OCI-LY7 (cell line): ENCODE measurements at places on chromosomes 4 and X. TPM values are rescaled to one million over a fixed set of nuclear protein-coding genes. Genes with fewer than 3 reads are reported as not detected.

DNA sequence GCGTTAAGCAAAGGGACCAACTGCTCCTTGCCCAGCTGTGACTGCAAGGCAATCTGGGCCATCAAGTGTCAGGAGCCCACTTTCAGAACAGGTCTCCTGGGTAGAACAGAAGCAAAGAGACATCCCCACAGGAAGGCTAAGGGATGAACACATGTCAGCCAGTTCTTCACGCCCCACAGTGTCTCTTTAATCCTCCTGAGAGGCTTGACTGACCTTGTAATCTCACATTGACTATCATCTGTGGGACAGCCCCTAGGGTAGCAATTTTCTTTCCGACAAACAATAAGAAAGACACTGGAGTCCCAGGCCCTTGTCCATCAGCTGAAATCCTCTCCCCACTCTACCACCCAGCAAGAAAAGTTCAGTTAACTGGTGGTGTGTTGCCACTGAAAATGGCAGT is 1.0 kb downstream of the CHRDL1 start:
- no peak for DNase-seq

DNA sequence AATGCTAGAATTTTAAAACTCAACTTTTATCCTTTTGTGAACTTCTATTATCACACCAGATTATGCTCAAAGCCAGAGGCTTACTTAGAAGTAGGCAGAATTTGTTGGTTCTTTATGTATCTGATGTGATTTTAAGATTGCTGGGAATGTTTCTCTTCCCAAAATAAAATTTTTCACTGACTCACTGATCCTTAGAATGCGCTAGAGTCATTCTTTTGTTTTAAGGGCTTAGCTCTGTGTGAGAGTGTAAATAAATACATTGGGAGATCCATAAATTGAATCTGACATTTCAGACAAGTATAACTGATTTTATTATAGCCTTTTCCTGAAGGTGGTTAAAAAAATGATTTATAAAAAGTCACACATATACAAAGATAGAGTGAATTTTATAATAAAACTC is 101.3 kb downstream of the LARP1B start:
- DNase-seq = no peak

GRCh38 chr4:10197952-10198351 is 81.4 kb upstream of the WDR1 start:
- no peak for DNase-seq

DNA sequence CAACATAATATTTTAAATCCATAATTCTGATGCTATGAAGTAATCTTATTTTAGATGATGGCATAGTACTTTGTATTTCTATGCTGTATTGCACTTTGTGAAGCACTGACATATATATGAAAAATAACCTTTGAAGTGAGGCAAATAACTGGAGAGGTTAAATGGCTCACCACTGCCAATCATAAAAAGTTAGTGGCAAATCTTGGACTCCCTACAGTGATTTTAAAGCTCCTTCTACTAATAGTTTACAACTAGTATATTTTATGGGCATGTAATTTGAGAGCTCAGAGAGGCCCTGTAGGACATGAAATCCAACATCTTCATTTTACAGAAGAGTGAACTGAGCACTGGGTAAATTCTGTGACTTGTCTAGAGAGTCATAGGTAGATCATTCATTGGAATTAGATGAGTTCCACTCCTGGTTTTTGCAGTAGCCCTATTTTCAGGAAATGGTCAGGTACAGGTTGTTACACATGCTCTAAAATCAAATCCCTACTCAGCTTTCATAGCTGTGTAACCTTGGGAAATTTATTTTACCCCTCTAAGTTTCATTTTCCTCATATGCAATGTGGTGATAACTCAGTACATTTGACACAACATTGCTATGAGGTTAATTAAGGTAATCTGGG is 804 bp upstream of the GC start:
- DNase-seq = no peak

The FGF13 gene
- not detected in 2 replicates for total RNA-seq

The LRCH2 gene
- total RNA-seq = not detected in 2 replicates

The CABS1 gene
- total RNA-seq = not detected in 2 replicates

The PNMA6A gene
- total RNA-seq = 2.2 and 2.4 TPM in 2 replicates
